ENCODE measurements at places on chromosomes 1 and 21.
A peak's percentile ranks its signal among the peaks of the same experiment; 100 is the strongest.

- no peak for DNase-seq
These were observed 1.2 kb downstream of the NIPAL3 start for GRCh38 chr1:24416666-24417391.

GRCh38 chr1:71157151-71157550, 76.3 kb upstream of the ZRANB2 start:
- DNase-seq: no peak

GRCh38 chr1:84190455-84190854, 46.4 kb downstream of the PRKACB start:
- no peak for DNase-seq

DNA sequence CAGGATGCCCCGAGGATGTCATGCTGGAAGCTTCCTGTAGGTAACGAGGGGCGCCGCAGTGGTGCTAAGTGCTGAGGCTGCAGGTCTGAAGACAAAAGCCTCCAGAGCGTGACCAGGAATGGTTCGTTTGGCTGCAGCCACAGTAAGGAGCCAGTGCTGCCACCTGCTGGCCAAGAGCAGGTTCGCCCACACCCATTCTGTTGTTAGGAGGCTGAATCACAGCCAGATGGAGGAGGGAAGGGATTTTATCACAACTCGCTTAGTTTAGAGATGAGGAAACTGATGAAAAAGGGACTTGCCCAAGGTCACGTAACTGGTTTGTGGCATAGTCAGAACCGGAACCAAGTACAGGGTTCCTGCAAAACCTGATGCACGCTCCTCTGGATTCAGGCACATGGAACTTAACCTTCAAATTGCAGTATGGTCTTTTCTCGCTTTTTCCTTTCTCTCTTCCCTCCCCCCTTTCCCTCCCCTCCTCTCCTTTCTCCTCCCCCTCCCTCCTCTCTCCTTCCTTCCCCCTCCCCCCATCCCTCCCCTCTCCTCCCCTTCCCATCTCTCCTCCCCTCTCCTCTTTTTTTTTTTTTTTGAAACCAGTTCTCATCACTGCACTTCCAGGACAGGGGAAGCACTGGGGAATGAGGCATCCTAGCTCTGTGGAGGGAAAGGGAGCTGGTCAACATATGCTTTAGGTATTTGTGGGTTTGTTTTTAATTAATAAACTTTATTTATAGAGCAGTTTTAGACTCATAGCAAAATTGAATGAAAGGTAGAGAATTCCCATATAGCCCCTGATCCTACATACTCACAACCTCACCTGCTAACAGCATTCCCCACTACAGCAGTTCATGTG, 81.8 kb downstream of the MPZL1 start:
- peak; percentile 89 for DNase-seq

DNA sequence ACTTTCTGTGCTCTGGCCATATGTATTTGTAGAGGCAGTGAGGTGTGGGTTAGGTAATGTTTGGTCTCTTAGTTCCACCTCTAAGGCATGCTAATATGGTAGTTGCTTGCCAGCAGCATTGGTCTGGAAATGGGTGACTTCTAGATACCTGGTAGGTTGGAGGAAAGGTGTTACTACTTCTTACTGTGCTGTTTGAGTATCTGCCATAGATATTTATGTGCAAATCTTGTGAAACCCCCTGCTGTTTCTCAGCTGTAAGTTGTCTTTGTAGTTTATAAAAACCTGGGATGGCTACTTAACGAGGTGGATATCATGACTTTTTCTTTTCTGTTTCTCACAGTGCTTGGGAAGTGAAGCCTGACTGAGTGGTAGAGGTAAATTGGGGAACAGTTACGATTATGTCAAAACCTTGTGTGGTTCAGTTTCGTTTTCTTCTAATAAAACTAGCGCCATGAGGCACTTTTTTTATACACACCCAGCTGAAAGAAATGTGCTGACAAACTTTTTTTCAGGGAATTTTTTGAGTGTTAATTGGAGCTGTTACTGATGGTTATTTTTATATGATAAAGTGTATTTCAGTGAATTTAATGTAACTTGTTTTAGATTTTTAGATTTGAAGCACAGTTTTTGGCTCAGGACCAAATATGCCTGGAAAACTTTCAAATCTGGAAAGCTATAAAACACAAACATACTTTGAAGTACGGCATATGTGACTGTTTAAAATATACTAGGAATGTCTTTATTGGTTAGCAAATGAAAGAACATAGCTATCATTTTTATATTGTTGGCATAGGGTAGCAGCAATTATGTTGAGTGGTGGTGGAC, 42.1 kb downstream of the CAMSAP2 start:
- peak; percentile 19 for DNase-seq

GRCh38 chr1:212591922-212592321, 16.6 kb upstream of the ATF3 start:
- DNase-seq: no peak

DNA sequence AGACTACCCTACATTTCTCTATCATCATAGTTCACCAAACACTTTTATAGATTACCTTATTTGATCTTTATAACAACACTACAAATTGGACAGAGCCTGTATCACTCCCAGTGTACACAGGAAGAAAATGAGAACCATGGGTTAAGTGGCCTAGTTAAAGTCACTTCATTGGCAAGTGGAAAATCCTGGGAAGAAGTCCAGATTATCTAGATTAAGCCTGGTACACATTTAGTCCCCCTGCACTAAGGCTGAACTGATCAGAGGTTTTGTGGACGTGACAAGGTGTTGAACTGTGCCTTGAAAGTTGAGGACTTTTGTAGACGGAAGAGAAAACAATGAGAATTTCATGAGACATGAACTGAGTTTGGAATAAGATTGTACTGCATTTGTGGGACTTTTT, 7.5 kb upstream of the USH2A start:
- no peak for DNase-seq

- DNase-seq: no peak
These were observed 515 bp downstream of the MAN1C1 start for GRCh38 chr1:25616987-25617624.
